Fibroblast of upper back skin (primary cell): ENCODE measurements at places on chromosomes 1 and 21.

DNA sequence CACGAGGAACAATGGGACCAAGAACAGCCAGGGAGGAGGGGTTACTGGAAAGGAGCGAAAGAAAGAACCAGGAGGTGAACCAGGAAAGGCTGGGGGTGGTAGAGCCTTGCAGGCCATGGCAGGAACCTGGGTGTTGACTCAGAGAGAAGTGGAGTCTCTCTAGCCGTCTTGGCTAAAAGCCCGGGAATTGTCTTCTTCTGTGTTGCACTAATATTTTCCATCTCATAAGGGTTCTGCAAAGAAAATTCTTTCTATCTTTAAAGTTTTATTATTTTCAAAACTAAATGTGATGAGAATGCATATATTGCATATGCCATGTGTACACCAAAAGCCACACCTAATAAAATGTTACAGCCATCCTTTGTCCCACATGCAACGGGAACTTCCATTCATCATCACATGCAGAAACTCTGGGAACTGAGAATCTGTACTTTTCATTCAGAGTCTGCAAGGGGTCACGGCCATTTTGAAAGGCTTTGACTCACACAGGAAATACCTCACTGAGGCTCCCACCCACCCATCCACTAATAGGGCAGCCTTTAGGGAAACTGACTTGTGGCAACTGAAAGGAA, 38.0 kb downstream of the ERG start:
- peak; percentile 89 for DNase-seq

GRCh38 chr21:38434913-38435533, 63.3 kb downstream of the ERG start:
- peak; percentile 76 for DNase-seq

GRCh38 chr1:221069178-221069903, 190.1 kb downstream of the HLX start:
- no peak for DNase-seq

GRCh38 chr1:67261680-67262079, 46.0 kb upstream of the IL12RB2 start:
- DNase-seq: no peak

DNA sequence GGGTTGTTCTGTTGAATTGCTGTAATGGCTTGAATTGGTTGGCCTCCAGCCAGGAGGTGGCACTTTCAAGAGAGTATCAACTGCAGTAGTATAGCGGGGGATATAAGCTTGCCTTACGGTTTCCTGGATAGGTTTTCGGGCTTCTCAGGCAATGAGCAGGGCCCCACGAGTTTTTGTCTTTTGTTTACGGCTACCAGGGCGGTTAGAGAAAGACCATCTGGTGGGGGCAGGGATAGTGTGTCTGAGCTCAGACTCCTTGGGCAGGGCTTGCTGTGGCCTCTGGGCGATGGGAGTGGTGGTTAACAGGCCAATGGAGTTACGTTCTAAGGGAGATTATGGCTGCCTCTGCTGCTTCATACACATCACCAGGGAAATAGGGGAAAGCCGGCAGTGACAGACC, 62.8 kb downstream of the DTL start:
- no peak for DNase-seq

DNA sequence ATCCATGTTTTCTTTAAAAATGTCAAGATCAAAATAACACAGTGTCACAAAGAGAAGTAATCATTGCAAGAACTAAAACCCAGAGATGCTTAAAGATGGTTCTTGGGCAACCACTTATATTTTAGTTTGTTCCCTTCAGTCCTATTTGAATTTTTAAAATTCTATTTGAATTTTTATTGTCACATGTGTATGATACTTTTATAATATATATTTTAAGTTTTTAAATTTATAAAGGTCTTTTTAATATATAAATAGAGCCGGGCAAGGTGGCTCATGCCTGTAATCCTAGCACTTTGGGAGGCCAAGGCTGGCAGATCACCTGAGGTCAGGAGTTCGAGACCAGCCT, 22.3 kb upstream of the DISC1 start:
- DNase-seq: no peak
